ENCODE measurements at places on chromosomes 6 and 20.

DNA sequence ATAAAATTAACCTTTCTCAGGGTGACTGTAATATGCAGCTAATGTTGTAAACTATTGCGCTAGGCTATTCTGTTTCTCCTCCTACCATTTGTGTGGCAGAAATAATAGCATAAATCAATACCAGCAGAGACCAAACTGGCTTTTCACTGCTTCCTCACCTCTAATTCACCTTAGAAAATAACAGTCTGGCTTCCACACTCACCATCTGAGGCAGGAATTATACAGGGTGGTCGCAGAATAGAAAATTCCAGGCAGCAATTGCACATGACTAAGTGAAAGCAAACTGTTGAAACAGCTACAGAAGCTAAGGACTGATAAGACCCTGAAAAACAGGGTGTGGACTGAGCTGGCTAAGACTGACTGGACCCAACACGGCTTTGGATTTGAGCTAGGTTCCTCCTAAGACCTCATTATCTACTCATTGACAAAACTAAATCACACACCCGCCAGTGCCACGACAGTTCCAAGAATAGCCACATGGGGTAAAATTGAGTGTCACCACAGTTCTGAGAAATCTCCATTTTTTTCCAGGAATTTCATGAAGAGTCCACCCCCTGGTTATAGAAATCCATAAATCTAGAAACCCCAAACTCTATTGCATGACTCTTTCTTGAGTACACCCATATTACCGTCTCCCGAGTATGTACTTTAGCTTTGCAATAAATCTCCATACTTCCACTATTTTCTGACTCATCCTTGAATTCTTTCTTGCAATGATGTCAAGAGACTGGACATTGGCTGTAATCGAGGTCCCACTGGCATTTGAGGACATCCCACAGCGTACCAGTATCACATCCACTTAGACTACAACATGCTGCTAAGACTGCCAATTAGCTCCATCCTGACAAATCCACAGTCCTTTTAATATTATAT is 60.9 kb upstream of the KCNQ5 start:
- DNase-seq = no peak

DNA sequence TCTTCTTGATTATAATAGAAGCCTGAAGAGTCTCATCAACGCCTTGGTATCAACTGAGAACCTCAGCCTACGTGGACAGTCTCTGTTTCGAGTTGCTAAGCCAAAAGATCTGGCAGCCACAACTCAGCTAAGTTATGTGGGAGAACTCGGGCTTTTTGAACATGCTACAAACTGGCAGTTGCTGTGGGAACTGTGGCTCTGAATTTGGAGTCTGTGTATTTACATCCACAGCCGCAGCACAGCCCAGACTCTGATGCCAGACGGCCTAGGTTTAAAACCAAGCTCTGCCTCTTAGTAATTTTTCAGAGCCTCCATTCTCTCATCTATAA is 35.8 kb downstream of the RIPOR2 start:
- no peak for DNase-seq

- DNase-seq = no peak
Observed at GRCh38 chr6:18973251-18973650, 586.1 kb downstream of the RNF144B start.

- peak; percentile 16 for DNase-seq
Observed at GRCh38 chr6:110944681-110945151, 13.8 kb upstream of the GTF3C6 start.

- DNase-seq = no peak
Observed at GRCh38 chr6:85096976-85097375, 332.6 kb upstream of the TBX18 start.

GRCh38 chr6:168451805-168452517 is 11.0 kb downstream of the SMOC2 start:
- no peak for DNase-seq

DNA sequence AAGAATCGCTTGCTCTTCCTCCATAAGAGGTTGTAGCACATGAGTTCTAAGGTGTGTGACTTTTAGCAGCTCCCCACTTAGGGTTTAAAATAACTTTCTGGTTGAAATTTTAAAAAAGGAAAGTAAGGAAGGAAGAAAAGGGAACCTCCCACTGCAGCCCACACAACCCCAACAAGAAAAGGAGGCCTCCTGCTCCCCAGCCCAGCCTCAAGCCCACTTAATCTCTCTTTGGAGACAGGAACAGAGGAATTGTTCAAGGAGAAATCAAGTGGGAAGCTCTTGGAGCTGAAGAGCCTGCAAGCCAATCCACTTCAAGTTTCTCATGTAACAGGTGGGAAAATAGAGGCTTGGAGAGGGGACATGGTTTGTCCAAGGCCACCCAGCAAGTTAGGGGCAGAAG is 39.1 kb upstream of the PREX1 start:
- no peak for DNase-seq

DNA sequence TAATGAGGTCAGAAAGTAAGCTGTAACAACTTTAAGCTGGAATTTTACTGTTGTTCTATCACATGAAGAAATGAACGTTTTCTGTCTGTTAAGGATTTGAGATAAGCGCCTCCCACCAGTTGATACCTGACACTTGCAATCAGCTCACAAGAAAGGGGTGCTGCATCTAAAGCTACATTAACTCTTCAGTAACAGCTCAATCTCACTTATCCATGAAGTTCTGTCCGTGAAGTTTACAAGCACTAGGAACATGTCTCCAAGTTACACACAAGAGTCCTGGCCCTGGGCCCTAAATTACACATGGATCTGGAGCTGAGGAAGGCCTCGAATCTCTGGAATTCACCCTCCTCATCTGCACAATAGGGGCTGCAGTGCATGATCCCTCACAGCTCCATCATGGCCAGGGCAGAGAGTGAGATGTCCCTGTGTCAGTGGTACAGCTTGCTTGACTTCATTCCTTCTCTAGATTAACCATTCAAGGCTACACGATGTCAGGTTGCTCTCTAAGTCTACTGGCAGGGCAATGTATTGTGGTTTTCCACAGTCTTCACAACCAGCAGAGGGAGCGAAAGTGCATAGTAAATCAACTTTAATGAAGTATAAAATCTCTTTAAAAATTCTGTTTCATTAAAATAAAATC is 182.4 kb upstream of the MCHR2 start:
- no peak for DNase-seq

GRCh38 chr20:41133709-41134361 is 3.5 kb upstream of the PLCG1 start:
- DNase-seq = no peak

DNA sequence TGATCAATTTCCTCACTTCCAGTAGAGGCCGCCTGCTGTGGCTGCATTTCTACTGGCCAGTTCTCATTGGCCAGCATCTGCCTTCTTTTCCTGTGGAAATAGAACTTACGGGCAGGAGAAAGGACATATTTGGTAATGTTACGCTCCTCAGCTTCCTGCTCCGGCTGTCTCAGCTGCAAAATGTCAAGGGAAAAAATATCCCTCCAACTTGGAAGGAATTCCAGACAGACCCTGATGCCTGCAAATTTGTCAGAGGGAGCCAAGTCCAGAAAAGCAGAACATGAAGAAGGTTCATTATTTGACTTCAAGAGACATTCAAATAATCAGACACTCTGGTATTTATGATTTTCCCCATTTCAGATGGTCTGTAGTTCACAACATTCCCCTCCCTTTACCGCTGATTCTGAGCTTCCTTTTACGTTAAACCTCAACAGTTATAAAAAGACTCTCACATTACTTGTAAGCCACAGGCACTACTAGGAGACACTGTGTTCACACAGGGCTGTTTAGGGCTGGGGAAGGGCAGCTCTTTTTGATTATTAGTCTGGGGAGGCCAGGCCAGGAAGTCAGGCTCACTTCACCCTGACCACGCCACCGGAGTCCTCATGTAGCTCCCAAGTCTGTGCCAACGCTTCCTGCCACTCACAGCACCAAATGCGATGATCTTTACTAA is 179.6 kb upstream of the CCN2 start:
- DNase-seq = no peak

- DNase-seq = no peak
Observed at GRCh38 chr20:25546048-25546447, 39.3 kb downstream of the NINL start.

DNA sequence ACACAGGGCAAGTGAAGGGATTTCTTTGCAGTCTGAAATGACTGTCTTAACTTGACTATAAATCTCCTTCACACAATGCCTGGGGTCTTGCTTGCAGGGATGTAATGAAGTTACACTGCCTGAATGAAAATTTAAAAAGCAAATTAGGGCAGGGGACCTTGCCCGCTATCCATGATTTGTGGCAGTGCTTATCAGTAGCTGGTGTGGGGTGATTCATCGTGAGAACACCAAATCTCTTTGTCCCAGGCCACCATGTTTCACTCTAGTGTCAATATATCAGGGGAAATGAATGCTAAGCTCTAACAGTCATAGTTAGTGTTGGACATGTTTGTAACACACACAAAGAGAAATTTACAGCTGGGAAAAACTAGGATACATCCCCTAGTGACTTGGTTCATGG is 713.7 kb upstream of the EPHA7 start:
- no peak for DNase-seq

- no peak for DNase-seq
Observed at GRCh38 chr20:2273634-2274302, 22.0 kb upstream of the TGM3 start.

- no peak for DNase-seq
Observed at GRCh38 chr6:158233214-158233795, 65.2 kb downstream of the GTF2H5 start.

- DNase-seq = no peak
Observed at GRCh38 chr6:45837541-45838200, 178.0 kb downstream of the CLIC5 start.
